ENCODE measurements at places on chromosomes 11 and 22. TPM values are rescaled to one million over a fixed set of nuclear protein-coding genes. Genes with fewer than 3 reads are reported as not detected.

PISD gene
- total RNA-seq, result 25.6 TPM

RFPL3 gene
- not detected for total RNA-seq

ENTHD1 gene
- not detected for total RNA-seq

NCAM1 gene
- total RNA-seq, result not detected

COA4 gene
- 150 TPM for total RNA-seq

NXPE1 gene
- not detected for total RNA-seq

OR6A2 gene
- total RNA-seq, result not detected

NAP1L4 gene
- 116 TPM for total RNA-seq

TREH gene
- not detected for total RNA-seq

DEUP1 gene
- total RNA-seq, result not detected

RASSF10 gene
- total RNA-seq, result 2.5 TPM

BIRC3 gene
- 43.2 TPM for total RNA-seq

MMP12 gene
- not detected for total RNA-seq

OR51B5 gene
- total RNA-seq, result 0.10 TPM

KCNJ1 gene
- not detected for total RNA-seq

OR5AL1 gene
- total RNA-seq, result not detected

SEPTIN3 gene
- total RNA-seq, result 0.96 TPM

OOSP4B gene
- total RNA-seq, result not detected

CCDC89 gene
- total RNA-seq, result not detected

MIOX gene
- total RNA-seq, result not detected

GGT1 gene
- 110 TPM for total RNA-seq

TMPRSS5 gene
- total RNA-seq, result 0.12 TPM

CCDC15 gene
- 0.67 TPM for total RNA-seq

MPEG1 gene
- not detected for total RNA-seq

TH gene
- not detected for total RNA-seq

THY1 gene
- 13.3 TPM for total RNA-seq

PLAAT4 gene
- 1.8 TPM for total RNA-seq

RAB3IL1 gene
- total RNA-seq, result 15.1 TPM

INSC gene
- not detected for total RNA-seq

ALDH3B1 gene
- 124 TPM for total RNA-seq

ZBED5 gene
- total RNA-seq, result 27.0 TPM

RRM1 gene
- total RNA-seq, result 87.7 TPM

OR4C6 gene
- not detected for total RNA-seq

MS4A14 gene
- total RNA-seq, result not detected

TMEM151A gene
- 4.0 TPM for total RNA-seq

CLTCL1 gene
- 3.6 TPM for total RNA-seq

ASCL3 gene
- total RNA-seq, result not detected

KCNK4 gene
- total RNA-seq, result not detected

LUZP2 gene
- total RNA-seq, result not detected
